Right renal cortex interstitium (tissue), 3 donors: ENCODE measurements at places on chromosomes 13 and 19.

DNA sequence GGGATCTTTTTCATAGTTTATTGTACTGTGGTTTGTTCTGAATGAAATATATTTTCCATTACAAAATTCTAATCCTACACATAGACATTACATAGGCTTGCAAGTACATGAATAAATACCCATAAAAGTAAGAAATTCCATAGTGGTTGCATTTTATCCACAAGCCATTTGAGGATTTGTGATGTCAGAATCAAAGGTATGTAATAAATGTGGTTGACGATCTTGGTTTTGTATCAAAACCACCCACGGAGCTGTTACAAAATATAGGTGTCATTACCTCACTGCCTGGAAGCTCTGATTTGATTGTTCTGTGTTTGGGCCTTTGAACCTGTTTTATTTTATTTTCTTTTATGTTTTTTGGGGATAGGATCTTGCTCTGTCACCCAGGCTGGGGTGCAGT lies 125.1 kb downstream of the NALCN start:
- no peak for DNase-seq

DNA sequence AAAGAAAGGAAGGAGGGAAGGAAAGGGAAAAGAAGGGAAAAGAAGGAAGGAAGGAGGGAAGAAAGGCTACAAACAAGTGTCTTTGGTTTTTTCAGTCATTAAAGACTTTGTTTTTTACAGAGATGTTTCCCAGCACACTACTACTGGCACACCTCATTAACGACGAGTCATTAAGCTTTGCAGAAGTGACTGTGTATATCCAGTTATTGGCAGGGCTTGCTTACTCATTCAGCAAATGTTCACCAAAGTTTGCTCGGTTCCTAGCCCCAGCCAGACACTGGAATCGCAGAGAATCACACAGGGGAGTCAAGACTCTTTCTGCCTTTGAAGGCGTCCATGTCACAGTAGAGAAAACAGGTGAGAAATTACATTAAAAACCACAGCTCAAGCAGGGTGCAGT lies 4.3 kb downstream of the NLRP12 start:
- no peak for DNase-seq

DNA sequence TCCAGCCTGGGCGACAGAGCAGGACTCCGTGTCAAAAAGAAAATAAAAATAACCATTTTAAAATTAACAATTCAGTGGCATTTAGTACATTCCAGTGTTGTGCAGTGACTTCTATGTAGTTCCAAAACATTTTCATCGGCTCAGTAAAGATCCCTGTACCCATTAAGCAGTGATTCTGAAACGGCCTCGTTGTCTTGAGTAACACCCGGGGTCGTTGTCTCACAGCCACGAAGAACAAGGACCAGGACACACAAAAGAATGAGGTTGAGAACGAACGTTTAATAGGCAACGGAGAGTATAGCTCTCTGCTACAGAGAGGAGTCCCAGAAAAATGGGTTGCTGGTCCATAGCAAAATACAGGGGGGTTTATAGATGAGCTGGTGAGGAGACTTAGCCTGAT lies 2.4 kb upstream of the TMED1 start:
- DNase-seq, result no peak

- DNase-seq, result no peak
These were observed 41.5 kb downstream of the TMEM255B start for GRCh38 chr13:113800576-113800926.

DNA sequence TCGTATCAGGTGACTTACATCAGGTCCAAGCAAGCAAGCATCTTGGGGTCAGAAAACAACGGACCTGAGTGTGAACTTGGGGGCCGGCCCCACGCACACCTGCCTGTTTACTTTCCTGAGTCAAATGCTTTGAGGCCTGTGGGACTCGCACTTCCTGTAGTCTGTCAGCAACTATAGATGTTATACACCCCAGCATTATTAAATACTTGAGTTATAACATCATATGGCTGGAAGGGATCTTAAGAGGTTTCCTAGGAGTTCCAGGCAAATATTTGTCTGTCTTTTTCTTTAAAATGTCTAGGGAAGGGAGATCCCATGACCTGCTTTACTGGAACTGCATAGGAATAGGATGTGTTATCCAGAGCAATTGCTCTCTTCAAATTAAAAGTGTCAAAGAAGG lies 280.6 kb downstream of the SHISA2 start:
- DNase-seq, result no peak

GRCh38 chr13:23289917-23290357 lies 109.2 kb downstream of the SGCG start:
- no peak for DNase-seq

DNA sequence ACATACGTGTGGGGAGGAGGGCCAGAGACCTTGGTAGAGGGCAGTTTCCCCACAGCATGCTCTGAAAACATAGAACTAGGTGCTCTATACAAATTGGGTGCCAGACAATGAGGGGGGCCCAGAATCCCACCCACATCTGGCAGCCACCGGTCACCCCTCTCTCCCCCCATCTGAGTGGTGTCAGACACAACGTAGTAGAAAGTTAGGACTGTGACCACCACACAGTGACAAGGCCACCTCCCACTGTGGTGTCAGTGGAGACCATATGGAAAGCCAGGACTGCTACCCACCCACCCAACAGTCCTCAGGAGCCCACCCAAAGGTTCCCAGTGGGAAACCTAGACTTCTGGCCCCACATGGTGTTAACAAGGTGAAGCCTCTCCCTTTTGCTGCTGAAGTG lies 2.1 kb upstream of the ATP4B start:
- DNase-seq, result no peak

- DNase-seq, result peak; percentile 81
These were observed 25.3 kb downstream of the ZNF582 start for GRCh38 chr19:56367829-56368711.

DNA sequence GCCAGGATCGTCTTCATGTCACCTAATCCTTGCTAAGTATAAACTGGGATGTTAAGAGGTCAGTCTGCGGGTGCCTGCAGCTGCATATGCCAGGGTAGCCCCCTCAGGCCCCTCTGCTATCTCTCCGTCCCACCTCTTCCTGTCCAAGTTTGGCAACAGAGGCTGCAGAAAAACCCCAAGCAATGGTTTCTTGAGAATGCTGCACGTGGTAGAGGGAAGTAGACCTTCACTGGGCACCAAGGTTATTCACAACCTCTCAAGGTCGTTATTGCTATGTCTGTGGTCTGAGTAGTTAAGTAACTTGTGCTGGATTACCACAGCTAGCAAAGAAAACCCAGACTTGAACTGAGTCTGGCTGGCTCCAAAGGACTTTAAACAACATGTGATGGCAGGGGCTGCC lies 77.9 kb upstream of the XPO4 start:
- DNase-seq, result no peak

- DNase-seq, result no peak
These were observed 4.0 kb downstream of the SERPINE3 start for GRCh38 chr13:51343475-51343874.
